Glutamatergic neuron (in vitro differentiated cells): ENCODE measurements at places on chromosomes 4 and X. TPM values are rescaled to one million over a fixed set of nuclear protein-coding genes. Genes with fewer than 3 reads are reported as not detected.

ADGRG4 gene
- not detected for total RNA-seq

CT55 gene
- 0.34 TPM for total RNA-seq

AWAT2 gene
- not detected for total RNA-seq

SPANXD gene
- not detected for total RNA-seq

CTAG1A gene
- not detected for total RNA-seq

SORBS2 gene
- 95.5 TPM for total RNA-seq

LONRF3 gene
- 0.29 TPM for total RNA-seq

PCDH11X gene
- total RNA-seq: 2.2 TPM

- peaks cover 2% of the 10 kb centered on the region for H3K27me3 ChIP-seq
- peaks cover 38% of the 10 kb centered on the region for H3K4me1 ChIP-seq
- DNase-seq: no peak
- H3K4me3 ChIP-seq: no peak overlapping the region
- H3K36me3 ChIP-seq: no peaks in the 10 kb centered on the region
Observed at GRCh38 chr4:61214680-61215079, 14.6 kb downstream of the ADGRL3 start.

DNA sequence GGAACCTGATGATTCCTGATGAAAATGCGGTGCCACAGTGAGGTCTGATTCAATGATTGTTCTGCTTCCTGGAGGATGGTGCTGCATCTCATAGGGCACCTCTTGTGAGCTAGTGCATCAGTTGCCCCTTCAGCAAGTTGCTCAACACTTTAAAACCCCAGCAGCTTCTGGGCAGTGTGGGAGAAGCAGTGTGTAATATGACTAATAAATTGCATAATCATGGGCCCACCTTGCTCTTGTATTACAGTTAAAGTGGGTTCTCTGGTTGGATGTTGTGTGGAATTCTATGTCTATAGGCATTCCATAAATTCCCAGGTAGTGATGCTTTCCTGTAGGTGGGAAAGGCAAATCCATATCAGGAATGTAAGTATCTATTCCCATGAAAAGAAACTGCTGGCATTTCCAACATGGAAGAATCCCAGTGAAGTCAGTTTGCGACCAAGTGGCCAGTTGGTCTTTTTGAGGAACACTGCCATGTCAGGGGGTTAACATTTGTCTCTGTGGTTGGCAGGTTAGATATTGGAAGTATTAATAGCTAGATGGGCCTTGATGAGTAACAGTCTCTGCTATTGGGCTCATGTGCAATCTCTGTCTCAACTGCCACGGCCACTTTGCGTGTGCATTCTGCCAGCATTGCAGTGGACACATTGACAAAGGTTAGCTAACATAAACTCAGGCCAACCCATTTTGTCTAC is 121.1 kb upstream of the OTUD4 start:
- no peaks in the 10 kb centered on the region for H3K4me1 ChIP-seq
- no peaks in the 10 kb centered on the region for H3K27me3 ChIP-seq
- no peak overlapping the region for H3K27ac ChIP-seq
- no peaks in the 10 kb centered on the region for H3K36me3 ChIP-seq
- no peak overlapping the region for H3K4me3 ChIP-seq

- no peak overlapping the region for H3K4me3 ChIP-seq
- no peaks in the 10 kb centered on the region for H3K36me3 ChIP-seq
- H3K4me1 ChIP-seq: peaks cover 8% of the 10 kb centered on the region
- no peak for DNase-seq
- H3K27me3 ChIP-seq: peaks cover 7% of the 10 kb centered on the region
- no peak overlapping the region for H3K27ac ChIP-seq
Observed at GRCh38 chrX:39665830-39666518, 431.8 kb downstream of the BCOR start.

GRCh38 chr4:154425514-154425913 is 66.1 kb downstream of the DCHS2 start:
- H3K27me3 ChIP-seq: peaks cover 2% of the 10 kb centered on the region
- no peak overlapping the region for H3K4me3 ChIP-seq
- no peak overlapping the region for H3K27ac ChIP-seq
- peaks cover 4% of the 10 kb centered on the region for H3K36me3 ChIP-seq

DNA sequence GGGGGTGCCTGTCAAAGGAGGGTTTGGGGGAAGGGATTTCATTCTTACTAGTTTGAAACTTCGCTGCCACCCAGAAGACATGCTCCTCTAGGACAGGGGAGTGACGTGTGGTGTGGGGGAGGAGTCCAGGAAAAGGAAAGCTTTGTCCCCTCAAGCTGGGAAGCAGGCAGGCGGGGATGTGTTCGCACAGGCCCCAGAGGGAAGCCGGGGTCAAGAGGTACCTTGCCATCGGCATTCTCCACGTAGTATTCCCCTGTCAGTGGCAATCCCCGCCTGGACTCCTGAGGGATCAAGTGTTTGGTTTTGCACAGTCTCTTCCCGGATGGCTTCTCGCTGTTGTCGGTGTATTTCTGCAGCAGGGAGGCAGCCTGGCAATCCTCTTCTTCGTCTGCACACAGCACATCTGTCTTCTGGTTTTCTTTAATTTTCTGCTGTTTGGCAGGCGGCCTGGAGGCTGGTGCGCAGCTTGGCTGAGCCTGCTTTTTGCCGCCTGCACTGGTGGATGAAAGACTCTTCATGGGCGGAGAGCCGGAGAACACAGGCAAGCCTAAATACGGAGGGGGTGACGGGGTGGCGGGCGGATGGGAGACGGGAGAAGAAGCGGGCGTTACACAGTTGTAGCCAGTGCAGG is 35.1 kb downstream of the BCOR start:
- peak overlapping the region; percentile 48 for H3K27ac ChIP-seq
- peak overlapping the region; percentile 59 for H3K4me3 ChIP-seq
- H3K27me3 ChIP-seq: peaks cover 5% of the 10 kb centered on the region
- no peaks in the 10 kb centered on the region for H3K36me3 ChIP-seq
- DNase-seq: no peak

- H3K4me3 ChIP-seq: no peak overlapping the region
- no peak overlapping the region for H3K27ac ChIP-seq
- no peaks in the 10 kb centered on the region for H3K27me3 ChIP-seq
- H3K36me3 ChIP-seq: no peaks in the 10 kb centered on the region
- no peaks in the 10 kb centered on the region for H3K4me1 ChIP-seq
Observed at GRCh38 chrX:16199343-16199742, 32.1 kb downstream of the MAGEB17 start.

- no peaks in the 10 kb centered on the region for H3K36me3 ChIP-seq
- H3K4me1 ChIP-seq: peaks cover 2% of the 10 kb centered on the region
- no peak overlapping the region for H3K27ac ChIP-seq
- no peak overlapping the region for H3K4me3 ChIP-seq
- H3K27me3 ChIP-seq: peaks cover 4% of the 10 kb centered on the region
Observed at GRCh38 chr4:51831133-51831532, 11.8 kb upstream of the DCUN1D4 start.

GRCh38 chr4:140342620-140343019 is 30.8 kb upstream of the SCOC start:
- no peak for DNase-seq
- H3K36me3 ChIP-seq: no peaks in the 10 kb centered on the region
- H3K27ac ChIP-seq: no peak overlapping the region
- no peak overlapping the region for H3K4me3 ChIP-seq
- peaks cover 3% of the 10 kb centered on the region for H3K27me3 ChIP-seq

- no peak overlapping the region for H3K4me3 ChIP-seq
- H3K27me3 ChIP-seq: no peaks in the 10 kb centered on the region
- no peaks in the 10 kb centered on the region for H3K36me3 ChIP-seq
- H3K4me1 ChIP-seq: peaks cover 6% of the 10 kb centered on the region
- no peak overlapping the region for H3K27ac ChIP-seq
Observed at GRCh38 chr4:85058551-85058950, 92.1 kb upstream of the WDFY3 start.
